Activated CD4-positive, alpha-beta T cell treated with anti-CD3 and anti-CD28 coated beads, Interleukin-2, Interleukin-4, amounts not matched to agents 100 ng/mL and 50 ng/mL, durations not matched to agents 16 hours and 8 hours (primary cell): ENCODE measurements at places on chromosomes 12 and 14.

- DNase-seq, result no peak
Observed at GRCh38 chr12:122955156-122955555, 11.1 kb downstream of the ABCB9 start.

GRCh38 chr12:81759190-81760051 lies at the start of gene PPFIA2:
Gene PPFIA2, minus strand, starts transcription at chr12:81759350.
- DNase-seq, result peak; percentile 24

- DNase-seq, result no peak
Observed at GRCh38 chr14:32820682-32821081, 118.0 kb upstream of the NPAS3 start.

DNA sequence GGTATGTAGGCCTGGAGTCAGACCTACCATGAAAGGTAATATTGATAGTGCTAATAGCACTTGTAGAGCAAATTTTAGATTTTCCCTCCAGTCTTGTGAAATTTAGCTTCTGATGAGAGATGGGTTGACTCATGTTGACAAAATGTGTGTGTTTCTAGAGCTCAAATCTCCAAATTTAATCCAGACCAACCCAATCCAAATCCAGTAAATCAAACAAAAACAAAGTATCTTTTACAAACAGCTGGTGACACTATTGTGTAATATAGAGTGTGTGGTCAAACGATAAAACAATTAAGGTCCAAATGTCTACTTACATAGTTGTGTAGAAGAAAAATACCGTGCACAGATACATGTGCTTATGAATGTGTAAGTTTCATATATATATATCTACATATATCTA lies 63.4 kb upstream of the KITLG start:
- DNase-seq, result no peak
